Left hindlimb (tissue), 1 donor: ENCODE measurements at places on chromosomes 4 and X.

GRCh38 chr4:57435300-57435699 is 325.1 kb upstream of the IGFBP7 start:
- DNase-seq, result no peak

DNA sequence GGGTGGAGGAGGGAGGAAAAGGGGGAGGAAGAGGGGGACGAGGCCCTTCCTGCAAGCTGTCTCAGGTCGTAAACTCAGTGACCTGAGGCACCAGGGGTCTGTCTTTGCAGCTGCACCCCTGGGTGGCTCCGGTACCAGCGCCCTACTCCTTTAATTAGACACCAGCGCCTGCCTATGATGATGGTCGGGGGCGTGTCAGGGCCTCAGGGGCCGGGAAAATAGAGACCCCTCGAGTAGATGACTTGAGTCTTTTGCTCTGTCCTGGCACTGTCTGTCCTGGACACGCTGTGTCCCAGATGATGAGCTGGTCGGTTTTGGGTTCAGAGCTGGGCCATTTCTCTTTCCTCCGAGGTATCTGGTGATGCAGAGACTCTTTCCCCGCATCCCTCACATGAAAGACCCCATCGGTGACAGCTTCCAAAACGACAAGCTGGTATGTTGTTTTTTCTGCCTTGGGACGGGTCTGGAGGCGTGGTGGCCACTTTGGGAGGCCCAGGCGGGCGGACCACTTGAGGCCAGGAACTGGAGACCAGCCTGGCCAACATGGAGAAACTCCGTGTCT is 11.2 kb downstream of the SLC25A6 start:
- no peak for DNase-seq

DNA sequence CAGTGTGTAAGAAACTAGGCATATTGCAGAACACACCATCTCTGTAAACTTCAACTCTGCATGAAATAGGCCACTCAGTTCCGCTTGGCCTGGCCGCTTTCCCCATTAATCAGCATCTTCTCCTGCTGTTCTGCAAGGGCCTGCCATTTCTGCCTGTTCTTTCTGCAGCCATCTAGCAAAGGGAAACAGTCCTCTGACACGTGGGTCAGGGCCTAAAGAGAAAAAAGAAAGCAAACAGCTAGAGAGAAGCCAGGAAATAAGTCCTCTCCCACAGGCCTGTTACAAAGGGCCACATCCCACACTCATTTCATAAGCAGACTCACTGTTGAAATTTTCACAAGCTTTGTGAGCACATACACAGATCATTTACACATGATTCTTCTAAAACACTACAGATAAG is 130.1 kb downstream of the PDE5A start:
- DNase-seq, result no peak

GRCh38 chr4:40183615-40184411 is 13.0 kb upstream of the RHOH start:
- DNase-seq, result no peak

DNA sequence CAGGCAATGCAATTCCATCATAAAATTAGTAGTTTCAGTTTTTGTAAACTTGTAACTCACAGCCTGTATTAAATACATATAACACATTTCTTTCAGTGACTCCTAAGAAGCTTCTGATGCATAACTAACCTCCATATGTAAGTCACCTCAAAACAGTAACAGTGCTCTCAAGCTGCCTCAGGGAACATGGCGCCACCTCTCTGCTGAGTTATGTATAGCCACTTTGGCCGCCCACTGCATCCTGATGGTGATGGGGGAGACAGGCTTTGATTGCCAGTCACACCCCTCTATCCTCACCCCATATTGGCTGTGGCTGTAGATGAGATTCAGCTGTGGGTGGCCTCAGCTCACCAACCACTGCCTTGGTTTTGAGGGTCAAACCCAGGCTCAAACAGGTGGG is 54.3 kb downstream of the LRBA start:
- DNase-seq, result no peak

GRCh38 chr4:98516042-98516440 is 142.4 kb downstream of the TSPAN5 start:
- DNase-seq, result no peak

DNA sequence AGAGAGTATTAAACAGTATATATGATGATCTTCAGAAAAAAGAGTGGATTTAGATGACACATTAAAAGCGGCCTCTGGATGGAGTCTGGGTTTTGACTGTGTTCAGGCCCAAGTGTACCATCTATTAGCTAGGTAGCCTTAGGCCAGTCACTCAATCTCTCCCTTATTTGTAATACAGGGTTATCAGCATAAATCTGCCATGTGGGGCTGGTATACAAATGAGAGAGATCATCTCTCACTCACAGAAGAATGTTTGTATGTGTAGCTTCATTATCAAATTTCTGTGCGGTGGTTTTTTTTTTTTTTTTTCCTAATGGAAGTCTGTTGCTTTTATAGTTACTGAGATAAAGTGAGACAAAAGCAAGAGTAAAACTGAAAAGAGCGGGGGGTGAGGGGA is 12.7 kb downstream of the SLC2A9 start:
- no peak for DNase-seq
